AG08395 (cell line): ENCODE measurements at places on chromosomes 7 and 10.

GRCh38 chr7:3497796-3498195 is 196.7 kb downstream of the SDK1 start:
- no peak for DNase-seq

DNA sequence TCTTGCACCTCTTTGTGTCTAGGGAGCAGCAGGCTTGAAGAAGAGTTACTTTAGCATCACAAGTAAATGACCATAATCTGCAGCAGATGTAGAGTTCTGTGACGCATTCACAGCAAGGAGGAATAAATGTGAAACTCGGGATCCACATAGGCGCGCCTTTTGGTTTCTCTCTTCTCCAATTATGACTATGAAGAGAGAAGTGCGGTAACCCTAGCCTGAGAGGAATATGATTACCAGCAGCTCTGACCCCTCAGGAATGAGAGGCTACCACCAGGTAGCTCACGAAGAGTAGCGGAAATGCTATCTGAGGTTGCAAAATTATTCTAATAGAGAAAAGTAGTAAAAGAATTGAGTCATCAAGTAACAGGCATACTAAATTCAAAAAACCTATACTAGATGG is 25.2 kb upstream of the DMTF1 start:
- DNase-seq: no peak

DNA sequence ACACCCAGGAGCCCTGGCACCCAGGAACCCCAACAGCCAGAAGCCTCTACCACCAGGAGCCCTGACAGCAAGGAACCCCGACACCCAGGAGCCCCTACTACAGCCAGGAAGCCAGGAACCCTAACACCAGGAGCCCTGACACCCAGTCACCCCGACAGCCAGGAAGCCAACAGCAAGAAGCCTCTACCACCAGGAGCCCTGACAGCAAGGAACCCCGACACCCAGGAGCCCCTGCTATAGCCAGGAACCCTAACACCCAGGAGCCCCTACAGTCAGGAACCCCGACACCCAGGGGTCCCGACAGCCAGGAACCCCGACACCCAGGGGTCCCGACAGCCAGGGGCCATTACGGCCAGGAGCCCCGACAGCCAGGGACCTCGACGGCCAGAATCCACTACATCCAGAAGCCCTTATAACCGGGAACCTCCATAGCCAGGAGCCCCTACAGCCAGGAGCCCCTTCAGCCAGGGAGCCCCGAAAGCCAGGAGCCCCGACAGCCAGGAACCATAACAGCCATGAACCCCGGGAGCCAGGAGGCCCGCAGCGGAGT is 440 bp upstream of the GLRX3 start:
- DNase-seq: no peak

DNA sequence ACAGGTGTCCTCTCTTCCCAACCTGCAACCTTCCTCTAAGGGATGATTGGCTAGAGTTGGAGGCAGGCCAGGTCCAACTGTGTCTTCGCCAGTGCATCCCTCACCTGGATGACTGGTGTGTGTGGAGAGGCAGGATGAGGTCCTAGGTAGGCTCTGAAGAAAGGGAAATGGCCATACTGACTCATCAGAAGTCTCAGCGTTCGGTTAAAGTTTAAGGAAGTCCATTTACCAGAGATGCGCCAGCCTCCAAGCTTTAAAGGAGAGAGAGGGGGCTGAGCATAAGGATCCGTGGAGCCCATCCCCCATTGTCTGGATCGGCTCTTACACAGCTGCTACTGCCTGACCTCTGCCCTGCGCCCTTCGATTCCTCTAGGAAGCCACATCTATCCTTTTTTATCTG is 4.4 kb downstream of the KEL start:
- no peak for DNase-seq

- no peak for DNase-seq
Measured at GRCh38 chr7:158446281-158446680, 141.3 kb downstream of the PTPRN2 start.

DNA sequence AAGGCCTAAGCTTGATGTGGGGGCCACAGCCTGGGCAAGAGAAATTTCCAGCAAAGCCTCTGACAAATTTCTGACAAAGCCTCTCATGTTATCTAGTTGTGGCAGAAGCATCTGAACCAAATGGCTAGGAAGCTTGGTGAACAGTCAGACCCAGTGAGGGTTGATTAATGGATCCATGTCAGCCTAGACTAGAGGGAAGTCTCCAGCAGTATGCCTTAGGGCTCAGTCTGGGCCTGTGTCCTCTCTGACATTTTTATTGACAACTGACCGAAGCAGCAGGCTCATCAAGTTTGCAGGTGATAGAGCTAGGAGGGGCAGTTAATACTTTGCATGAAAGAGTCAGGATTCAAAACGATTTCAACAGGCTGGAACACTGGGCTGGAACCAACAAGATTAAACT is 25.3 kb downstream of the HIF1AN start:
- no peak for DNase-seq

GRCh38 chr7:18855796-18856195 is 261.6 kb downstream of the TWIST1 start:
- DNase-seq: peak; percentile 31

DNA sequence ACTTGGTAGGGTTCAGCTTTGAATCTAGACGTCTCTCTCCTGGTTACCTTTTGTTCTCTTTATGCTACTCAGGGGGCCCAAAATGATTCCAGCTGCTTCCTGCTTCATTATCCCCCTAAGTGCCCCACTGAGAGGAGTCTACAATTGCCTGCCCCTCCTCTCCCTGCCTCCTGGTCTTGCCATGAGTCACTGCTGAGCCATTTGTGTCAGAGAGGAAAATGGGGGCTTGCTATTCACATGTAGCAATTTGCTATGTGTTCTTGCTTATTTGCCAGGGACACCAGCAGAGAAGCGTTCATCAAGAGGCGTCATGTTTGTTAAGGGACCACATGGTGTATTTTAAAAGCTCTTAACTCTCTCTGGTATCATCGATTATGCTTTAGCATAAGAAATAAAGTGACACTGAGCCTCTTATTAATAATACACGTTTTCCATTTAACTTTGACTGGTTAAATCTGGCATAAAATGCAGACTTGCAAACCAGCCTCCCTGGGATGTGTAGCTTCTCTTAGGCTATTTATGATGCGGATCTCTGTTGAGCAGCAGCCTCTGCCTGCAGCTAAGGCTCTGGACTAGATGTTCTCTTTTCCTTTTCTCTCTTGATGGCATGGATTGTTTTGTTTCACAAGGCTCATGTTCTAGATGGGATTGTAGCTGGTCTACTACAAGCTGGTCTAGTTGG is 239.3 kb downstream of the AUTS2 start:
- DNase-seq: peak; percentile 42

- no peak for DNase-seq
Measured at GRCh38 chr7:47331179-47331565, 250.7 kb downstream of the TNS3 start.
